ENCODE measurements at places on chromosomes 16 and 17.

GRCh38 chr17:80675438-80676095 is 130.9 kb downstream of the RPTOR start:
- DNase-seq, result no peak

GRCh38 chr17:77420804-77421629 is 280.2 kb downstream of the SEC14L1 start:
- no peak for DNase-seq

DNA sequence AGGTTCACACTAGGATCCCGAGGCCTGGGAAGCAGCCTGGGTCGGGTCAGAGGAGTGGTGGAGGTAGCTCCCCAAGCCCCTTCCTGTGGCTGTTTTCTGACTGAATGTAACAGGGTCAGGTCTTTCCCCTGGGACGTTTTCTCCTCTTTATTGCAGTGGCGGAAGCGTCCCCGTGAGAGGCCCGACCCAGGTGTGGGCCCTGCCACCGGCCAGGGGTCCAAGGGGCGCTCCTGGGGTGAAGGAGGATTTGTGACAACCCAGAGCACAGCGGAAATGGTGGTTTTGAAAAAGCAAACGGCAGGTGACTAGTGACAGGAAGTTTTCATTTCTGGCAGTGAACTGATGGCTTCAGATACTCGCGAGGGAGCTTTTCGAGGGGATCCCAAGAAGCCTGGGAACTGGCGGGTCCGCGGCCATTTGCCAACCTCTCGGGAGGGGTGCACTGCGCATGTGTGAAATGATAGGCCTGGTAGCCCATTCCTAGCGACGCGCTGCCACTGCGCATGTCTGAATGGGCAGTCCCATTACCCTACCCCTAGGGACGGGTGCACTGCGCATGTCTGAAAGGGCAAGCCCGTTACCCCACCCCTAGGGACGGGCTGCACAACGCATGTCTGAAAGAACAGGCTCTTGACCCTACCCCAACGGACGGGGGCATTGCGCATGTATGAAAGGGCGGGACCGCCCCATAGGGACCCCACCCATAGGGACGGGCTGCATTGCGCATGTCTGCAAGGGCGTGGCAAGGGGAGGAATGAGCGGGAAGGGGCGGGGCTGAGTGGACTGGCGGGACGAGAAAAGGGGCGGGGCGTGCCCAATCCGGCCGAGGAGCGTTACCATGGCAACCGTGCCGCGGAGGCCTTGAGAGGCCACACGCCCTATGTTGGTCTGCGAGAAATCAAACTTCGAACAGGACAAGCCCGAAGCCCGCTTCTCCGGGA is 1747.9 kb downstream of the TP53TG3F start:
- DNase-seq, result no peak

DNA sequence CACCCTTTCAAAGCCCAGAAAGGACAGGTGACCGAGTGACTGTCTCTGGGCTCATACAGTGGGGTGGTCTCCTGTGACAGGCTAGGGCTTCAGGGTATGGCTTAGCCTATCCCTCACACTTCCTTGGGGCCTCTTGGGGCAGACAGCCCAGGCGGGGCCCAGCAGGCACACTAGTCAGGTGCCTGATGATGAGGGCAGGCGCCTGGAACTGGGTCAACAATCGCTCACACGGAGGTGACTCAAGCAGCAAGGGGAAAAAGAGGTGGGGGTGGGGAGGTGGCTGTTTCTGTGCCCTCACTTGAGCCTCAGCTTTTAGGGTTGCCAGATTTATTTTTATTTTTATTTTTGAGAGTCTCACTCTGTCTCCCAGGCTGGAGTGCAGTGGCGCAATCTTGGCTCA is 6.4 kb upstream of the GRN start:
- no peak for DNase-seq

DNA sequence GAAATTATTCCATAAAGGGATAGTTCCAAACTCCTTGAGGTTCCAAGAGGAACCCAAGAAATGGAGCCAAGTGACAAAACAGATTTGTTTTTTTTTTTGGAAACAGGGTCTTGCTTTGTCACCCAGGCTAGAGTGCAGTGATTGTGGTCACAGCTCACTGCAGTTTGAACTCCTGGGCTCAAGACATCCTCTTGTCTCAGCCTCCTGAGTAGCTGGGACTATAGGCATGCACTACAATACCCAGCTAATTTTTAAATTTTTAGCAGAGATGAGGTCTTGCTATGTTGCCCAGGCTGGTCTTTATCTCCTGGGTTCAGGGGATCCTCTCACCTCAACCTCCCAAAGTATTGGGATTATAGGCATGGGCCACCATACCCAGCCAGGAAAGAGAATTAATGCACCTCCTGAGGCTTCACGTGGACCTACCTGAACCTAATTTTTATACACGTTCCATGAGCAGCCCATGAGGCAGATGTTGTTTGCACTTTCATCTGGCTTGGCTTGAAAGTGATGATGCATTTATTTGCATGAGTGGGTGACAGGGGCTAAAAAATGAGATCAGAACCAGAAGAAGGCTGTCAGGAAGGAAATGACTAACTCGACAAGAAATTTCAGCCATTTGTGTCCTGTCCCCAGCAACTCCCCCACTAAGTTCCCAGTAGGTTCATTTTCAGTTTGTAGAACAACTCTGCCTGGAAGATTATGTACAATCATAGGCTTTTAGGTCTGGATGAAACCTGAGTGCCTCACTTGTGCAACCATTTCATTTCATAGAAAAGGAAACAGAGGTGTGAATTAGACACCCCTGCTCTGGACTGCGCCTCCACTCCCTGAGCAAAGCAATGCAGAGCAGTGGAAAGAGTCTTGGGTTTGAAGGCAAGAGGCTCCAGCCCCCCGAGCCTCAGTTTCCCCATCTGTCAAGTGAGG is 10.3 kb upstream of the IRF8 start:
- no peak for DNase-seq

Measured in activated CD4-positive, alpha-beta T cell treated with anti-CD3 and anti-CD28 coated beads, Interleukin-2, amount 50 U/mL, for 24 hours (primary cell).